ENCODE measurements at places on chromosomes 16 and 17.

- no peak for DNase-seq
Measured at GRCh38 chr17:15966183-15966878, 21.4 kb downstream of the ADORA2B start.

DNA sequence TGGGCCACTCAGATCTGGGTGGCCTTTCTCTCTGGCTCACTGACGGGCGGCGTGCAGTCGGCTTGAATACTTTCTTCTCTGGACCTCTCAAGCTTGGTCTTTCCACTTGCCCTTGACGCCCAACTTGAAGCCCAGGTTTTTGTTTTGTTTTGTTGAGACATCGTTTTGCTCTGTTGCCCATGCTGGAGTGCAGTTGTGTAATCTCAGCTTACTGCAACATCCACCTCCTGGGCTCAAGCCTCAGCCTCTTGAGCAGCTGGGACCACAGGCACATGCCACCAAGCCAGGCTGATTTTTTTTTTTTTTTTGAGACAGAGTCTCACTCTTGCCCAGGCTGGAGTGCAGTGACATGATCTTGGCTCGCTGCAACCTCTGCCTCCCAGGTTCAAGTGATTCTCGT, 22.7 kb upstream of the KIF19 start:
- no peak for DNase-seq

GRCh38 chr17:29827179-29827578, 102.8 kb downstream of the SSH2 start:
- DNase-seq: no peak

GRCh38 chr17:67772679-67773078, 52.6 kb upstream of the BPTF start:
- no peak for DNase-seq

DNA sequence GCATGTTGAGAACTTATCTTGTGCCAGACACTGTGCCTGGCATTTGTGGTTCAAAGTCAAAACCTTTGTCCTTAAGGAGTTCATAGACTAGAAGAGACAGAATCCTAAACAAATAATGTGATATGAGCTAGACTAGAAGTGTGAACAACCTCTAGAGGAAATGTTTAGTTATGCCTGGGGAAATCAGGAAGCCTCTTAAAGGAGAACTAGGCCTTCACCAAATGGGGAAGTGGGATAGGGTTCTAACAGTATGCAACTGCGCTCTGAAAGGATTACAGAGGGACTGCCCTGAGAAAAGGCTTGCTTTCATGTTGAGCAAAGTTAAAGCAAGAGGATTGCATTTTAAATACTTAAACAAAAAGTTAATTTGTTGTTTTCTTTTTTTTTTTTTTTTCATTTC, 4.9 kb downstream of the RUNDC1 start:
- no peak for DNase-seq

DNA sequence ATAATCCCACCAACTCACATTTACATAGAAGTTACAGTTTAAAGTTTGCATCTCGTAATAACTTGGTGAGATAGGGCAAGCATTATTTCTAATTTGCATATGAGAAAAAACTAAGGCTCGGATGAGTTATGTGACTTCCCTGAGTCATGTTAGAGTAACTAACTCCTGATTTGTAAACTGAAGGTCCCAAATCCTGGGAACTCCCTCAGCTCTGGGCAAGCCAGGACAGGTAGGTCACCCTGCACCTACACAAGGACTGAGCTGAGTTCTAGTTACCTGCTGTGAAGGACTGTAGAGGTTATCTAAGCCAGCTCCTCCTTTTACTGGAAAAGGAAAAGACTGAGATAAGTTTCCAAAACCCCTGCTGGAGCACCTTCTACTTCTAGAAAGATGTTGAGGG, 92.1 kb upstream of the HLF start:
- no peak for DNase-seq

DNA sequence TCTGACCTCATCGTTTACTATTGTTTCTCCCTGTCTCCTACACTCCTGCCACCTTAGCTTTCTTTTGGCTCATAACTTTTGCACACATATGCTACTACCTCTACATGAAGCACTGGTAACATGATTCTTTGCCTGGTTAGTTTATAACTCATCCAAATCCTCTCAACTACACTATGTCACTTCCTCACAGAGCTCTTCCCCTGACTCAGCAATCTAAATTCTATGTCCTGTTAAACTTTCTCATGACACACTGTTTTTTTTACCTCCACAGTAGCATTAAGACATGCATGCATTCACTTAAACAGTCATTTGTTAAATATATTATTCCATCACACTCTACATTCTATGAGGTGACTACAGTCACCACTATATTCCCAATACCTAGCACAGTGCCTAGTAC, 19.7 kb downstream of the APPBP2 start:
- no peak for DNase-seq

DNA sequence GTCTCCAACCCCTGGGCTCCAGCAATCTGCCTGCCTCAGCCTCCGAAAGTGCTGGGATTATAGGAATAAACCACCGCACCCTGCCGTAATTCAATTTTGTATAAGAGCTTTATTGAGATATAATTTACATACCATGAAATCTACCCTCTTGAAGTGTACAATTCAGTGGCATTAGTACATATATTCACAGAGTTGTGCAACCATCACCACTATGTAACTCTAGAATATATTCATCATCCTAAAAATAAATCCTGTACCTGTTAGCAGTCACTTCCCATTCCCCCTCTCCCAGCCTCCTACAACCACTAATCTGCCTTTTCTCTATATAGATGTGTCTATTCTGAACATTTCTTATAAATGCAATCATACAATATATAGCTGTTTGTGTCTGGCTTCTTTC, 26.1 kb downstream of the TOM1L2 start:
- DNase-seq: no peak

DNA sequence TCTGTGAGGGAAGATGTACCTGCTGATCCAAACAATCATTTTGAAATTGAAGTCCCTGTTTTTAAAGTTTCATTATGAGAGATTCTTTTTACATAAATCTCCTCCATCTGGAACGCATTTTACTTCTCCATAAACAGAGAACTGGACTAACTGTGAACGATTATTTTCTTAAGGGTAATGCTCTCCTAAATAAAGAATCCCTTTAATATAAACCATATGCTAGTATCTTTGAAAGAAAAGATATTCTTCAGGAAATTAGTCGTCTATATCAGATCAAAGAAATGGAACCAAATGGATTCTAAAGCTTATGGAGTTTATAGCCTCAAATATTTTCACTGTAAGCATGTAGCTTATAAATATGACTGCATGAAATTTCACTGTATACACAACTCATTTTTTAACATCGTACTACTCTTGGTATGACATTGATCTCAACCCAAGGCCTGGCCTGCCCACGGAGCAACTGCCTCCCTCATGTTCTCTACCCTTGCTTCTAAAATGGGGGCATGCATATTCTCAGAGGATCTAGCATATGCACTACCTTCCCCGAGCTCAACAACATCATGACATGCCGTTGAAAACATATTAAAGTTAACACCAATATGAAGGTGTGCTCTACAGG, 66.4 kb downstream of the MYH10 start:
- DNase-seq: no peak

GRCh38 chr17:55405600-55405999, 16.0 kb downstream of the MMD start:
- DNase-seq: no peak

DNA sequence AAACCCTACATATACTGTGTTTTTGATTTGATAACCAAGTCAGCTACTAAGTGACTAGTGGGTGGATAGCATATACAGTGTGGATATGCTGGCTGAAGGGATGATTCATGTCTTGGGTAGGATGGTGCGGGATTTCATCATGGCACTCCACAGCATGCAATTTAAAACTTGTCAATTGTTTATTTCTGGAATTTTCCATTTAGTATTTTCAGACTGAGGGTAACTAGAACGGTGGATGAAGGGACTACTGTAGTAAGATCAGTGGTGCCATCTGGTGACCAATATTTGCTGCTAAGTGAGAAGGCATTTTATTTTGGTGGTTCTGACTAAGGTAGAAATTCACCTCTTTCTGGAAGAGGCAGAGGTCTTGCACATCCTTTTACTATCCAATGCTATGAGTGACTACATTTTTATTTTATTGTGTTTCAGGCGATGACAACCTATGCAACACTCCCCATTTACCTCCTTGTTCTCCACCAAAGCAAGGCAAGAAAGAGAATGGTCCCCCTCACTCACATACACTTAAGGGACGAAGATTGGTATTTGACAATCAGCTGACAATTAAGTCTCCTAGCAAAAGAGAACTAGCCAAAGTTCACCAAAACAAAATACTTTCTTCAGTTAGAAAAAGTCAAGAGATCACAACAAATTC, 3.1 kb downstream of the CDC6 start:
- no peak for DNase-seq

GRCh38 chr16:86575095-86575685, 3.2 kb upstream of the FOXL1 start:
- DNase-seq: no peak

GRCh38 chr17:31202968-31203367, 94.1 kb downstream of the OMG start:
- DNase-seq: no peak

- DNase-seq: no peak
Measured at GRCh38 chr17:8924595-8924994, 40.9 kb downstream of the PIK3R5 start.

DNA sequence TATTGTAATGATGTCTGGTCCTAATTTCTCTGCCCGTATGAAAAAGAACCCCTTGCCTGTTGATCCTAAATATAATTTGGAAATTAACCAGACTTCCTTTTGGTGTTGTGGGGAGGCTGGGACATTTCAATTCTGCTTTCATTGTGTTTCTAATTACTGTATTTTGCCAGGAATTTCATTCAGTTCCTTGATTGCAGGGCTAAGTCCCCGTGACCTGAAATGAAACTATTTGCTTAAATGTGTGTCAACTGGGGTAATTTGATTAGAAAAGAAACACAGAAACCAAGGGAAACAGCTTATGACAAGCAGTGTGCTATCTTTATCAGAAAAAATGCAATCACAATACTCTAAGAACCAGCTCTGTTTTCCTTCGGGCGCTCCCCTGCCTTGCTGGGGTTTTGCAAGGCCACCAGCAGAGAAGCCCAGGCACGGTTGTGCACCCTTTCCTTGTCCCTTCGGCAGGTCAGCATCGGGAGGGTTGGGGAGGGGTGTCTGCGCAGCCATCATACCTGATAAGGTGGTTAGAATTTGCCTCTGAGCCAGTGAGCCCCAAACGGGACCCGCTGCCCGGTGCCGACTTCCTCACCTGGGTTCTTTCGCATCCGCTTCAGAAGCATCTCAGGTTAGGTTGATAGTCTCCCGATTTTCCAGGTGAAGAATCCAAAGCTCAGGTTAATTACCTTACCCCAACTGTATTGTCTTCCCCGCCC, 19.4 kb downstream of the KLHL36 start:
- no peak for DNase-seq

DNA sequence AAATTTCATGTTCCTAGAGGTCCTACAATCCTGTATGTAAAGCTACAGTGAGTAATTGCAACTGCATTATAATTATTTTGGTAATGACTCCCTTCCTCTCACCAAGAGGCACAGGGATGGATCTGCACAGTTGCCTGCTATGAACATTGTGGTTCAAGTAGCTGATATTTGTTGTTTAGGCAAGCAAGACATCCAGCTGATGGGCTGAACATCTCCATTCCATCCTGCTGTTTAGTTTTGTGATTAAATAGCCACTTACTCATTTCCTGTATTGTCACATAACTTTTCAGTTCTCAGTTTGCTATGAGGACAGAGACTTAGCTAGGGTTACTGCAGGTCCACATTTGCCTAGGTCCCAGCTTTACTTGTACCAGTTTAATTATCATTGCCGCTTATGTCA, 181.2 kb upstream of the TBX2 start:
- DNase-seq: no peak

GRCh38 chr17:58401287-58401686, 16.0 kb downstream of the RNF43 start:
- no peak for DNase-seq

GRCh38 chr17:34639706-34640425, 60.5 kb downstream of the TMEM132E start:
- DNase-seq: no peak

GRCh38 chr17:57909551-57909950, 45.7 kb downstream of the CUEDC1 start:
- no peak for DNase-seq

DNA sequence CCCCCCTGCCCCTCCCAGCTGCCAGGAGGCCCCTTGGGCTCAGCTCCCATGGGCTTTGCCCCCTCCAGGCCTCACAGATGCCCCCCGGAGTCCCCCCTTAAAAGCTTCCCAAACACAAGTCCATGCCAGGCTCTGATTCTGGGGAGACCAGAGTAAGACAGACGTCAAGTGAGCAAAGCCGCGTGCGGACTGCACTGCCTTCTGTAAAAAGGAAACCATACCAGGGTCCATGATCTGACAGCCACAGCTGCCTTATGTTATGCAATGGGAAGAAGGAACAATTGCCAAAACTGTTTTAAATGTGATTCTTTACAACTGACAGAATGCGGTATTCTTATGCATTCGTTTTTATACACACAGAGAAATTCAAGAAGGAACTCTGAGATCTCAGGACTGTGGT, 17.9 kb upstream of the HEXD start:
- DNase-seq: no peak

- no peak for DNase-seq
Measured at GRCh38 chr16:56316545-56316944, 108.8 kb downstream of the AMFR start.

GRCh38 chr17:27585153-27585681, 45.8 kb upstream of the LGALS9 start:
- no peak for DNase-seq

- DNase-seq: no peak
Measured at GRCh38 chr17:60862482-60862881, 184.8 kb downstream of the BCAS3 start.

- DNase-seq: no peak
Measured at GRCh38 chr16:649631-650030, 466 bp downstream of the WDR90 start.

DNA sequence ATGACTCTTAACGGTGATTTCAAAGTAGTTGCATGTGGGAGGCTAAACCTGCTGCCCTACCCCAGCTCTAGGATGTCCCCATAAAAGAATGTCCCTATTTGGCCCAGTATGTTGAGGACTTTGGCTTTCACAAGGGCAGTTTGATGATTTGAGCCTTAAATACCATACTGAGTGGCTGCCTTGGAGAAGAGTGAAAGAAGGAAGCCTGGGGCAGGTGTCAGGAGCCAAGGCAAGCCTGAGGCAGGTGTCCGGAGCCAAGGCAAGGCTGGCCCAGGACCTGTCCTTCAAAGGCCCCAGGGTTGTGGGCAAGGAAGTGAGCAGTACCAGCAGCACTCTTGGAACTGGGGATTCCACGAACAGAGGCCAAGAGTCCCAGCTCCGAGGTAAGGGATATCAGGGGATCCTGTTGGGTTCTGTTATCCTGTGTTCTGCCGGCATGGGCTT, 18.6 kb downstream of the ST6GALNAC2 start:
- no peak for DNase-seq

GRCh38 chr17:19453296-19453695, 42.3 kb downstream of the RNF112 start:
- DNase-seq: no peak

- no peak for DNase-seq
Measured at GRCh38 chr17:47879028-47879585, 16.9 kb upstream of the SP2 start.

DNA sequence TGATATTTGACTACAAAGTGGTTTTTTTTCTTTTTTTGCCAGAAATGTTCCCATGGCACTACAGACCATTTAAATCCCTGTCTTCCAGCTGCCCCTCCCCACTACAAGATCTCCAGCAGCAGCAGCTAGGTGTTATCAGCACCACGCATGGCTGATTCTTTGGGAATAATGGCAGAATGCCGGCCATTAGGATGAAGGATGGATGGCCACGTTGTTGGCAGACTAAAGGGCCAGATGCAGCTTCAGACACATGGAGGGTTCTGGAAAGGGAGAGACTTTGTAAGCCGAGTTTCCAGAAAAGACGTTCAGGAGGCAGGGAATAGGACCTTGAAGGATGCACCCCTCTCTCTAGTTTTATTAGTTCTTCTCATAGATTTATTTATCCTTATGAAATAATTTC, 10.3 kb upstream of the MED9 start:
- no peak for DNase-seq
